ENCODE measurements at places on chromosomes 13 and 19.
A peak's percentile ranks its signal among the peaks of the same experiment; 100 is the strongest.

DNA sequence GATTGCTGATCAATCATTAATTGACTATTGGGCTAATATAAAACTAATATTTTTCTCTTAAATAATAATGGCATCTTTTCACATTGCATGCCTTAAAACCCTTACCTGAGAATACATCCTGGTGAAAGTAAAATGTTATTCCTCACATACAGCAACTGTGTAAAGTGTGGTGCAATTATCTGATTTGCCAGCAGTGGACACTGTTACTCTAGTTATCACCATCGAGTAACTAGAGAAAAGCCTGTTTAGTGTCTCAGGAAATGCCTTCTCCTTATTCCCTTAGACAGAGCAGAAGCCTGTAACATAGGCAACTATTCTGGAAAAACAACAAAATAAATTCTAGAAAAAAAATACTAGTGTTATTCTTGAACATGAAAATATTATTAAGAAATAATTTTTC, 459.8 kb downstream of the FGF14 start:
- H3K27me3 ChIP-seq: no peaks in the 10 kb centered on the region
- H3K4me1 ChIP-seq: no peaks in the 10 kb centered on the region
- H3K27ac ChIP-seq: no peak overlapping the region
- no peak overlapping the region for H3K4me3 ChIP-seq
- DNase-seq: peak; percentile 54
- H3K36me3 ChIP-seq: no peaks in the 10 kb centered on the region

DNA sequence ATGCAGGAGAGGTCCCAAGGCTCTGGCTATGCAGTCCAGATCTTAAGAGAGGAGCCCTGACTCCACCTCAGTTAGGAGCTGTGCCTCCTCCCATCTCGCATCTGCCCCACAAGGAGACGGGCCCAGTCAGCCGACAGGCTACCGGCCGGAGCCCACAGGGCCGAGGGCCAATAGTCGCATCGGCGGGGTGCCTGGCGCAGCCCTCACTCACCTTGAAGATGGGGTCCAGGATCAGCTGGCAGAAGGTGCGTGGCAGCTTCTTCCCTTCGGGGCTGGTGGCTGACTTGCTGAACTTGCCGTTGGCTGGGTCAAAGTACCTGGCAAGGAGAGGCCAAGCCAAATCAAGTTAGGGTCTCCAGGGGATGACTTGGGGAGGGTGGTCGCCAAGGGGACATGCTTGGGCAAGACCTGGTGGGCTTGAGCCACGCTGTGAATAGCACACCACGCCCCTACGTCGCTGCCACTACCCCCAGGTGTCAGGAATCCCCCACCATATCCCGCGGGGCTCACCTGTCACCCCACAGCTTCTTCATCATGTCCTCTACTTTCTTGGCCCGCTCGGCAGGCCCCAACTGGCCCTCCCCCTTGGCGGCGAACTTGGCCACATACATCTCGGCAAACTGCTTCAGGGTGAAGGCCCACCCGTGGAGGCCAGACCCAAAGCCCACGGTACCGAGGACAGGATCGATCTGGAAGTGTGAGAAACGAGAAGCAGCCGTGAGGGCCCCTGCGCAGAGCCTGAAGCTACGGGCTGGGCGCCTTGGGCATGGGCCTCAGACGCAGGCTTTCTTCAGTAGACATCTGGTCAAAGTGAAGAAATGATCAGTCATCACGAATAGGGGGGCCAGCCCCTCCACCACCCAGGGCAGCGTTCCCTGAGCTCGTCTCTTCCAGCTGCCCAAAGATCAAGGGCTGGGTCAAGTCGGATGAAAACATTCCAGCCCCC, 3.3 kb downstream of the EEF2 start:
- peaks cover 4% of the 10 kb centered on the region for H3K36me3 ChIP-seq
- no peak overlapping the region for H3K27ac ChIP-seq
- H3K27me3 ChIP-seq: no peaks in the 10 kb centered on the region
- no peak for DNase-seq

DNA sequence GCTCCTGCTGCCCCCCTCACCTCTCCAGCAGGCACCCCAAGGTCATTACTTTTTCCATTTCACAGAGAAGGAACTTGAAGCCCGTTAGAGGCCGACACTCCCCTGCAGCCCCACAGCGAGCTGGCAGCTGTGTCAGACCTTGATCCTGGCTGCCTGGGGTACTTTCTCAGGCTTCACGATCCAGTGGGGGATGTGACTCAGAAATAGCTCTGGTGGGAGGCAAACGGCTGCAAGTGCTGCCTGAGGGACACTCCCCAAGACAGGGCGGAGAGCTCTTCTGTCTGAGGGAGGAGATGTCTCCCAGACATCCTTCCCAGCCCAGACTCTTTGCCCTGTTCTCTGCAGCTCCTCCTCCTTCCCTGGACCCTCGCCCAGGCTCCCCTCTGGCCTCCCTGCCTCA, 4.8 kb downstream of the TSKS start:
- H3K4me1 ChIP-seq: no peaks in the 10 kb centered on the region
- H3K27ac ChIP-seq: no peak overlapping the region
- no peaks in the 10 kb centered on the region for H3K27me3 ChIP-seq
- H3K36me3 ChIP-seq: no peaks in the 10 kb centered on the region
- no peak for DNase-seq

- no peaks in the 10 kb centered on the region for H3K36me3 ChIP-seq
- H3K4me1 ChIP-seq: no peaks in the 10 kb centered on the region
- H3K4me3 ChIP-seq: no peak overlapping the region
- no peak for DNase-seq
- H3K27me3 ChIP-seq: no peaks in the 10 kb centered on the region
- no peak overlapping the region for H3K27ac ChIP-seq
Measured at GRCh38 chr13:43245374-43245964, 222.1 kb downstream of the DNAJC15 start.

- H3K4me1 ChIP-seq: no peaks in the 10 kb centered on the region
- H3K27ac ChIP-seq: no peak overlapping the region
- no peaks in the 10 kb centered on the region for H3K27me3 ChIP-seq
- no peak for DNase-seq
Measured at GRCh38 chr19:6543866-6544347, 13.1 kb downstream of the TNFSF9 start.

DNA sequence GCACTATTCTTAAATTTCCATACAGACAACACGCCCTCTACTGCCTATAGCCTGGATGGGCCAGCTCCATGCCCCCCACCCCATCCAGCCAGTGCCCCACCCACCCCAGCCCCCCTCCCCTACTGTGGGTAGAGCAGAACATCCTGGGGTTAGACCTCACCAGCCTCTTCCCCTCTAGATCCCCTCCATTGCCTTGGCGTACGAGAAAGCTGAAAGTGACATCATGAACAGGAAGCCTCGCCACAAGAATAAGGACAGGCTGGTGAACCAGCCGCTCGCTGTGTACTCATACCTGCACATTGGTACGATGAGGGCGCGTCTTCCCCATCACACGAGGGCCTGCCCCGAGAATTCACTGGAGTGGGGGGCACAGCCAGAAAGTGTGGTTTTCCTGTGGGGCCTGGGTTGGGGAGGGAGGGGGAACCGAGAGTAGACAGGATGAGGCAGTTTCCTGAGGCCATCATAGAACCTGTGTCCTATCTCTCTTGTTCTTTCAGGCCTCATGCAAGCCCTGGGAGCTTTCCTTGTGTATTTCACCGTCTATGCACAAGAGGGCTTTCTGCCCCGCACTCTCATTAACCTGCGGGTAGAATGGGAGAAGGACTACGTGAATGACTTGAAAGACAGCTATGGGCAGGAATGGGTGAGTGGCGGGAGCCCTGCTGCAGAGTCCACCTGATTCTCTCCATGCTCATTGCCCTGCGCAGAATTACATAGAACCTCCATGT, 29.1 kb downstream of the ATP12A start:
- H3K36me3 ChIP-seq: no peaks in the 10 kb centered on the region
- DNase-seq: no peak
- no peak overlapping the region for H3K27ac ChIP-seq
- no peaks in the 10 kb centered on the region for H3K4me1 ChIP-seq
- H3K27me3 ChIP-seq: no peaks in the 10 kb centered on the region
- no peak overlapping the region for H3K4me3 ChIP-seq
